ENCODE measurements at places on chromosomes 6 and 20. TPM values are rescaled to one million over a fixed set of nuclear protein-coding genes. Genes with fewer than 3 reads are reported as not detected.

- no peak for DNase-seq
- H3K27me3 ChIP-seq = peaks cover 2% of the 10 kb centered on the region
- no peaks in the 10 kb centered on the region for H3K4me1 ChIP-seq
These were observed 13.7 kb downstream of the C6orf132 start for GRCh38 chr6:42128460-42129359.

GRCh38 chr6:169648092-169648491 is 53.7 kb downstream of the WDR27 start:
- no peak for DNase-seq
- no peak overlapping the region for H3K27ac ChIP-seq
- no peaks in the 10 kb centered on the region for H3K27me3 ChIP-seq
- no peaks in the 10 kb centered on the region for H3K36me3 ChIP-seq

The EFCAB8 gene
- total RNA-seq = 0.47 TPM

The CLPSL2 gene
- total RNA-seq = not detected
